Ovary (tissue), 10 donors: ENCODE measurements at places on chromosomes 6 and 20. TPM values are rescaled to one million over a fixed set of nuclear protein-coding genes. Genes with fewer than 3 reads are reported as not detected.

TASP1 gene
- polyA plus RNA-seq = 6.4 TPM

BPIFA1 gene
- not detected for polyA plus RNA-seq

RSPH3 gene
- 9.7 TPM for polyA plus RNA-seq

FNDC11 gene
- polyA plus RNA-seq = 0.35 TPM

FAM210B gene
- polyA plus RNA-seq = 148 TPM

SLC22A3 gene
- 13.5 TPM for polyA plus RNA-seq

ME1 gene
- polyA plus RNA-seq = 17.0 TPM

PTPN1 gene
- 36.7 TPM for polyA plus RNA-seq

CRIP3 gene
- polyA plus RNA-seq = 1.8 TPM
